ENCODE measurements at places on chromosomes 5 and 9.
A peak's percentile ranks its signal among the peaks of the same experiment; 100 is the strongest.

DNA sequence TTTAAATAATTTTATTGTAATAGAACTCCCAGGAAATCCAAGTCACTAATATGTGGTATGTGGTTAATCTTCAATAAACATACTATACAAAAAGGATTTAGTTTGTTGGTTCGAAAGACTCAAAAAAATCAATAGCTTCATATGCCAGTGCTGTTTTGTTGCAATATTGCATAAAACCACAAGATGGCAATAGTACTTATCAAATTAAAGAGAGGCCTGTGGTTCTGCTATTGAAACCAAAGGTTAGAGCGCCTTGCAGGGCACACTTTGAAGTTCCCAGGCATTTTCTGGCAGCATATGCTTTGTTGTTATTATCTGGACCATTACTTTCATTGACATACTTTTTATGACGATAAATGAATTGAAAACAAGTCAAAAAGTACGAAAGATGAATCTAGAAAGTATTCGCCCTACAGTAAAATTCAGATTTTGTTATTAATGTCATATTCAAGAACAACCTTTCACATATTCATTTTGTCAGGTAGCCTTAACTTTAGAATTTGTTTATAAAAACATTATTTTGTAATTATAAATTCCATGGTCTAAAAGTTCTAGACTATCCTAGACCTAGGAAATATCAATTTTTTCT is 316.3 kb downstream of the MCTP1 start:
- DNase-seq, result peak; percentile 44

DNA sequence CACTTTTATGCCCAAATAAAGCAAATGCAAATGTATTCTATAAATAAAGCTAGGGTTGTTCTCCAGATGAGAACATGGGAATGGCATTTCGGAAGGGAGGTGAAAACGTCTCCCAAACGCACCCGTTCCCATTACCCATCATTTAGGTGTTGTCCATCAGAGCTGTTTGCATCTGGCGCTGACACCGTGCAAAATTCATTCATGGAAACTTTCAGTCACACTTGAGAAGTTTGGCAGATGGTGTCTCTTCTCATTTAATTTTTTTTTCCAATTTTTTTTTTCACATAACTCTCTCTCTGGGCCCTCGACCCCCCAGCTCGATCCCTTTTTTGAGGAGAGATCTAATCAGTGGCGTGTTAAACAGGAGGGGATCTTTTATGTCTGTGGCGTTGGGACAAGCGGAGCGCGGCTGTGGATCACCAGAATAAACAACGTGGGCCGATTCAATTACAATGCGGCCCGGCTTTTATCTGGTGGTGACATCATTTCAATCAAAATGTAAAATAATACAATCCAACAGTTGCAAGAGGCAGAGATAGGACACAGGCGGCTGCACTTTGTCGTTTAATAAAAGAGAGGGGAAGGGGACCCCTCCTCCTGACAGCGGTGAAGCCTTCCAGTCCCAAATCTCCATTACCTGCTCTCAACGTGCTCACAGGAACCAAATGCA is 246.1 kb upstream of the IRX4 start:
- DNase-seq, result no peak

DNA sequence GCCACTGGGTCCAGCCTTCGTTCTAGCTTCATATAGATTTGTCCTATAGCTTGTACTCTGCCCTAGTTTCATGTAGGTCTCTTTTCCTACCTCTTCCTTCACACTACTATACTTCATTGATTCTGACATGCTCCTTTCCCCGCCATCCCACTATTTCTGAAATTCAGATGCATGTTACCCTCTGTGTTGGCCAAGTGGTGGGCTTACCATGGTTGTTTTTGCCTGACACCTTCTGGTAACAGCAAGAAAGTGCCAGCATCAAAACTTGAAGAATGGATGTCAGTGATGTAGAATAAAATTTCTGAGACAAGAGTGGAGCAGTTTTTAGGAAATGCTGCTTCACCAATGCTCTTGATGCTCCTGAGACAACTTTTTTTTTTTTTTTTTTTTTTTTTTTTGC is 19.5 kb upstream of the SERINC5 start:
- no peak for DNase-seq

DNA sequence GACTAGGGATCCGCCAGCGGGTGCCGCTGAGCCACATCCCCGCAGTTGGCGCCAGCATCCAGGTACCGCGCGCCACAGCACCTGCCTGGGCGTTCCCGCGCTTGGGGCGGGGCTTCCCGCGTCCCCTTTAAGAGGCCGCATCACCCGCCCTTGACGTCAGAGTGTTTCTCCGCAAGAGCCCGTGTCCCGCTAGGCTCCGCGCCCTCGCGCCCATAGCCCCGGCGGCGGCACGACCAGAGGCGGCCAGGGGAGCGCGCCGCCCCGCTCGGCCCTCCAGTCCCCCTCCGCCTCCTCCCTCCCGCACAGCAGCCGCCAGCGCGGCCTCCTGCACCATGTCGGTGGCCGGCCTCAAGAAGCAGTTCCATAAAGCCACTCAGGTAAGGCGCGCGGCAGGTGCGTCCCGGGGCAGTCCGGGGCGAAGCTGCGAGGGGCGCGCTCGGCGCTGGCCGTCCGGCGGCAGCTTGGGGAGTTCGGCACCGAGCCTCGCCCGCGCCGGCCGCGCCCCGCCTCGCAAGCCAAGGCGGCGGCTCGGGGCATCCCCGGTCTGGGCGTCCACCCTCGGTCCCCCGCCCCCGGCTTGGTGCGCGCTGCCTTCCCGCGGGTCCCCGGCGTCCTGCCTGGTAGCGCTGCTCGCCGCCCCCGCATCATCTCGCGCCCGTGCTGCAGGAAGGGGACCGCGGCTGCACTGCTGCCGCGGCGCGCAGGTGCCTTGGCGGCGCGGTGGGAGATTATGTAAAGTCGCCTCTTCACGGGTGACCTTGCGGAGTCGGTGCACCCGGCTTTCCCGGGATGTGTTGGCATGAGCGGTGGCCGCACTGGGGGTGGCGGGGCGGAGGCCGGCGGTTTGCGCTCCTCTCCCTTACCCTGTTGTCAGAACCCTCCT is at the start of gene SH3GL2:
Gene SH3GL2 (plus strand): TSS at position 156 of the 883 bp plus-strand sequence.
- DNase-seq, result peak; percentile 36

DNA sequence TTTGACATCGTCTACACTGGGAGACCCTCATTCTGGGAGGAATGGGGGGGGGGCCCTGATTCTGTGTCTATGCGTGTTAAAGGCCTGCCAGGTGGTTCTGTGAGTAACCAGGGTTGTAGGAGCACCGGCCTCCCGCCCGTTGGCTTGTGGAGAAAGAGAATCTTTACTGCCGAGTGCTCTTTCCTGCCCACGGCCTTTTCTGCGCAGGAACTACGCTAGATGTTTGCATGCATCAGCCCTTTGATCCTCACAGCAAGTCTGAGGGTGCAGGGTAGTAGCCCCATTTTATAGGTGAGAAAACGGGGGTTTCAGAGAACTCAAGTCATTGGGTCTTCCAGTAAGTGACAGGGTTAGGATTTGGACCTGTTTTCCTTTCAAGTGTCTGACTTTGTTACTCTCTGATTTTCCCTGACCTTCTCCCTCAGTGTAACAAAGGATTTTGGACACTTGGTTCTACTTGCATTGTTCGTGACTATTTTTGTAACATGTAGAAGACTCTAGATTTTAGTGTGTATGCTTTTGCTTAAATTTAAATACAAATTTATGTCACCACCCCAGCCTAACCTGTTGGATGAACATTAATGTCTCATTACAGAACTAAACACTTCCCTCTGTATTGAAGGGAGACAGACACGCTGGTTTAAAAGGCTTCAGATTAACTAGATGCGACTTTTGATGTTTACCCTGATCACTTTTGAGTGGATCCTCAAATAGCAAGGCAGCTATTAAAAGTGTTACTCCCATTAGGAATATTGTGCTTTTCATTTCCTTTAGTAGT is 22.0 kb downstream of the MAST4 start:
- DNase-seq, result peak; percentile 20

GRCh38 chr5:8749556-8749955 is 796.3 kb downstream of the SEMA5A start:
- no peak for DNase-seq

GRCh38 chr9:116671605-116672004 is 15.5 kb upstream of the TRIM32 start:
- no peak for DNase-seq

DNA sequence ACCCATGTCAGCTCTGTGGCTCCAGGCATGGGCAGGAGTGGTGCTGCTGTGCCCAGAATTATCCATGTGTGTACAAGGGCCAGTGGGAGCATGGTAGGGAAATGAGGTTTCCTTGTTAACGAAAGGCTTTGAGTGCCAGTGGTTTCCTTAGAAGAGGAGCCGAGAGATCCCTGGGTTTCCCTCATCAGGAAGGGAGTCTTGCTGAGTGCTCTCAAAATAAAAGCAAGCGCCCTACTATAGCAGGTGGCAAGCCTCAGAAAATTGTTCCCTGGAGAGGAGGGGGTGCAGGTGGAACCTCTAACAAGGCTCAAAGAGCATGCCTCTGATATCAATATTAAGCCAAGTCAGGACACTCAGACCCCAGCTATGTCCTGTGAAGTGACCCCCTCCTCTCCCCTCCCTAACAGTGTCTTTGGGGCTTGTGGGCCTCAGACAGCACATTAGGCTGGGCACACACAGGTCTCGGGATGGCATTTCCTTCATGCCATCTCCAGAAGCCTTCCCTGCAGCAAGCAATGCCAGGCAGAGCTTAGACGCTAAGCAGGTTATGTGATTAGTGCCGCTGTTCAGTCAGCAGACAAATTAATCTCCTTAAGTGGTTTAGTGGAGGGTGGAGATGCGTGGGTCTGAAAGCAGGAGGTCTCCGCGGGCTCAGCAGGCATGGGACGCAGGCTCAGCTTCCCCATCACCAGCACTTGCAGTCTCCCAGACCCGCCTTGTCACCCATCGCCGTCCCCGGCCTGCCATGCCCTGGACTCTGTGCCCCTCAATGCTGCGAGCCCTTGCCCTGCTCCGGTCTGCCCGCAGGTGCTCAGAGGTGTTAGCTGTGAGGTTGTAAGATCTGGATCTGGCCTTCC is 60.0 kb upstream of the RARS1 start:
- DNase-seq, result no peak

GRCh38 chr5:122608222-122608621 is 166.7 kb upstream of the SNX2 start:
- DNase-seq, result no peak

GRCh38 chr5:35253582-35253981 is 23.3 kb upstream of the PRLR start:
- DNase-seq, result no peak

GRCh38 chr5:123671042-123671441 is 159.1 kb downstream of the CSNK1G3 start:
- DNase-seq, result peak; percentile 7

DNA sequence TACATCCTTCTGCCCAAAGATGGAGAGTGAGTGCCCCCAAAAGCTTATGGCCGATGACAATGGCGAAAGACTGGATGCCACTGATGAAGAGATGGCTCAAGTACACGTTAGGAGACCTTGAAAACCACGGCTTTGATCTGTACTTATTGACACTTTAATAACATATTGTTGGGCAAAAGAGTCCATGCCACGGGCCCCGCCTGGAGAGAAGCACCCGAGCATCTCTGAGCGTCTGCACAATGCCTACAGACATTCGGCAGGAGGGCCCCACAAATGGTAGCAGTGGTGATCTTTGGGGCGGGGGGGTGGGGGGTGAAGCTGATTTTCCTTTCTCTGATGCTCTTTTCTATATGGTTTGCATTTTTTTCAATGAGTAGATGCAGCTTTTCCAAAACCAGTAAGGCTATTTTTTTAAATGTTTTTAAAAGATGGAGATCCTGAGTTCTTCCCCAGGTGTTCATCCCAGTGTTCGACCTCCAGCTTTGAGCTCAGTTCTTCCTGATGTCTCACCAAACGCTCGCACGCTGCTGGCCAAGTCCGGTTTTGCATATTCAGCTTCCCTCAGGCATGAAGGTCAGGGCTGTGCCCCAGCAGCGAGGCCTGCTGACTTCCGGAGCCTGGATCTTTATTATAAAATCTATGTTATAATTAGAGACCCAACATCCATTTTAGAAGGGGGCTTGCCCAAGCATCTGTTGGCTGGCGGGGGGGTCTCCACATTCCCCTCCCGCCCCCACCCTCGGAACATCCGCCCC is 34.3 kb upstream of the BARHL1 start:
- no peak for DNase-seq

DNA sequence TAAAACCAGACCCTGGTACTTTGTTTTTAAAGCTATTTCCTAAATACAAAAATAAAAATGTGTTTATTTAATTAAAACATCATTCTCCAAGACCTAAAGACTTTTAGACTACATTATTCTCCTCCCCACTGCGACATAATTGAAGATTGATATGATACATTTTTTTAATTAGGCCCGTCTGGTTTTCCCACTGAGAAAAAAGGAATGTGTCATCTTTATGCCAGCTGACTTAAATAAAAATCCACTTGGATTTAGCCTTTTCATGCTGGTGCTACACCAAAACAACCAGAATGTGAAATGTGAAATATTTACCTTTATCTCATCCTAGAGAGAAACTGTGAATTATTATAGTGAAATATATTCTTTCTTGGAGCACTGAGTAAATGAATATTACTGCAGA is 155.5 kb upstream of the PPP1R2B start:
- DNase-seq, result no peak

- no peak for DNase-seq
Measured at GRCh38 chr5:2577312-2578036, 174.0 kb downstream of the IRX2 start.

- DNase-seq, result no peak
Measured at GRCh38 chr5:27240791-27241190, 202.4 kb upstream of the CDH9 start.

DNA sequence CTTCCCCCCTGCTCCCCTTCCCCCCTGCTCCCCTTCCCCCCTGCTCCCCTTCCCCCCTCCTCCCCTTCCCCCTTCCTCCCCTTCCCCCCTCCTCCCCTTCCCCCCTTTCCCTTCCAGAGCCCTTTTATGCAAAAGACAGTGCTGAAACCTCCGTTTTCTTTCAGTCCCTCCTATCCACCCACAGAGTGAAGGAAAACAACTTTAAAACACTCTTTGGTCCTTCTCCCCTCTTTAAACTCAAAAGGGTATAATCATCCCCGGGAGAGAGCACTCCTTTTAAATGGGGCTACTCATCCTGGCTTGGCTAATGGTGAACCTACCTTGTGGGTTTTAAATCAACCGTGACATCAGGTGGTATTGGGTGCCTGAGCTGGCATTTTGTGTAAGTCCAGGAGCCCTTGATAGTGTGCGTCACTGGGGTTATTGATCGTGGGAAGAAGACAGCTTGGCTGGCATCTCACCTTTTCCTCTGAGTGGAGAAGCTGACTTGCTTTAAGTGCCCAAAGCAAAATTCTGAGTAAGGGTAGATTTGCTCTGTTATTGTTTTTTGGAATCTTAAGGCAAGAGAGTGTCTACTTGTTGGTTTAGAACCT is 2.7 kb downstream of the LARP1 start:
- DNase-seq, result no peak

DNA sequence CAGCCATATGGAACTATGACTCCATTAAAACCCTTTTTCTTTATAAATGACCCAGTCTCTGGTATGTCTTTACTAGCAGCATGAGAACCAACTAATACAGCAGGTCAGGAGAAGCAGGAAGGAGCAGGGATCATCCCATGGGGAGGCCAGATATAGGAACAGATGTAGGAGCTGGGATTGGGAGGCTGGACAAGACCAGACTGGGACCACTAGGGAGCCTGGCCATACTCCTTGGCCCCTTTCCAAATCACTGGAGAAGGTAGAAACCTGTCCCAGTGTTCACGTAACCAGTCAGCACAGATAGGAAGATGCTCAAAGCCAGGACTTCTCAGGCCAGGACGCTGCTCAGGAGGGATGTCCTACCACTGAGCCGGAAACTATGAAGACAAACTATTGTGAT is 95.5 kb downstream of the LMX1B start:
- no peak for DNase-seq

GRCh38 chr5:54090495-54091120 is 219.8 kb downstream of the ARL15 start:
- DNase-seq, result no peak

GRCh38 chr5:72767289-72768010 is 49.0 kb upstream of the TNPO1 start:
- DNase-seq, result no peak
